ENCODE measurements at places on chromosomes 5 and 9. TPM values are rescaled to one million over a fixed set of nuclear protein-coding genes. Genes with fewer than 3 reads are reported as not detected.

DNA sequence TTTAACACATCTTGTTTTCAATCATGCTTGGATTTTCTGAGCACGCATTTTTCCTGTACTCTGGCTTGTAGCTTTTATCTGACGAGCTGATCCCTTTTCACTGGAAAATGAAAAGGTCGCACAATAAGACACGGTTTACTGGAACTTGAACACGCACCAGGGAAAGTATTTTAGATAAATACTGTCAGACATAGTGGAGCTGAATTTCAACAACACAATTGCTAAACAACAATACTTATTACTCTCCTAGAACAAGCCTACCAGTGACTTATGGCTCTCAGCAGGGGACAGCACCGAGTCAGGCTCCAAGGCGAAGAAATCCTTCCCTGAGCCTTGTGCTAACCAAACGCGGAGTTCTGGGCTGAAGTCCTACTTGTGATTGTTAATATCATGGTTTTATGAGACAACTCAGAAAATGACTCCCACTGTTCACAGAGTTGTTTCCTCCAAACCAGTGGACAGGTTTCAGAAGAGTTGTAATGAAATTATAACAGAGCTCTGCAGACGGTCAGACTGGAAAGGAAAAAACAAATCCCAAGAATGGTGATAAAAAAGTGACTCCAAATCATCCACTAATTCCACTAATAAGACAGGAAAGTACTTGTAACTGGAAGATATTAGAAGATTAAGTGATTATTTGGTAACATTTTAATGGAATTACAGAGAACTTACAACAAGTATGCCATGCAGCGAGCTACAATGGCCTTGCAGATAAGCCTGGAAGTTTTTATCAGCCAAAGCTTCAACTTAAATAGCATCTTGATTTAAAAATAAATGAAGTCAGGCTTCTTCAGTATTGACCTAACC lies 359.6 kb downstream of the EBF1 start:
- DNase-seq = peak; percentile 80

GRCh38 chr5:123907349-123907748 lies 395.4 kb downstream of the CSNK1G3 start:
- DNase-seq = no peak

The PKD2L2 gene
- 1.2 TPM for total RNA-seq

GRCh38 chr5:172683645-172684471 lies 42.8 kb downstream of the NEURL1B start:
- DNase-seq = peak; percentile 65

DNA sequence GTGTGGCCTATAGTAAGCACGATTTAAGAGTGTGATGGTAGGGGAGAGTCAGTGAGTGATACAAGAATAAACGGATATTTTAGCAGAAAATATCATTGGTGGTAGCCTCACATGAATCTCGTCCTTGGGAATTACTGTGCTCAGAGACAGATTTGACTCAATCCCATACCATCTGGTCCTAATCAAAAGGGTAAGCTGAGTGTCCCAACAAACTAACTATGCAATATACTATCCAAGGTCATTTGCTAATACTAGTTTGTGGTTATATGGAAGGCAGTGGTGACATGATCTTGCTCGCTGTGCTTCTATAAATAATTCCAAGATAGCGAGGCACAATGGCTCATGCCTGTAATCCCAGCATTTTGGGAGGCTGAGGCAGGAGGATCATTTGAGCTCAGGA lies 103.2 kb downstream of the TRPM6 start:
- DNase-seq = no peak

GRCh38 chr5:122022966-122023365 lies 55.1 kb downstream of the LOX start:
- no peak for DNase-seq

GRCh38 chr9:105681724-105682123 lies 12.6 kb upstream of the TMEM38B start:
- DNase-seq = no peak

DNA sequence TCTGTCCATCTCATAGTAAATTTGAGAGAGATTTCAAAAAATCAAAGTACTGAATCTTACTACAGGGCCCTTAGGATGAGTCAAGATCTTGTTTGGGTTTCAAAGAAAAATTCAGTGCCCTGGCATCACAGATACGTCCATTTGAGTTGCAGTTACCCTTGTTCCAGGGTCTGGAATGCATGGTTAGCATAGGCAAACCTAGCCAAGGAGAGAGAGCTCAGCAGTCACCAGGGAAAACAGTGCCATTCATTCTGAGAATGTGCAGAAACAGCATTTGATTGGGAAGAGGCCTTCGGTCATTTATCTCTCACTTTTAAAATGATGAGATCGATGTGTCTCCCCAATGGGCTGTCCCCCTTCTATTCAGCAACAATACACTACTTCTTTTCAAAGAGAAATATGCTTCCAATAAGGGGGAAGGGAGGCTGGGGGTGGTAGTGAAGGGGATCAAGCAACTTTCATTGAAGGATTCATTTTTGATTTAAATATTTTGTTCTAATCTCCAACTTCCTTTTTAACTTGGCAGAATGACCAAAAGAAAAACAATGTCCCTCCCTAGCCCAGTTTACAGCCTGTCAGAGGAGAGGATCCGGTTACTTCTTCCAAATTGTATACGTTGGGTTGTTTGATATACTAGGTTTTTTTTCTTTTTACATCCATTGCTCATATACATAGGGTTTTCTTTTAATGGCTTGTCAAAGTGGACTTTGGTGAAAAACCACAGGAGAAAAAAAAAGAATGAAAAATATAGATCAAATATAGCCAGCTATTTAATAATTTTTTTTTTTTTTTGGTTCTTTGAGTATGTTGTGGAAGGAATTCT lies 491.1 kb downstream of the CCDC171 start:
- DNase-seq = peak; percentile 69

DNA sequence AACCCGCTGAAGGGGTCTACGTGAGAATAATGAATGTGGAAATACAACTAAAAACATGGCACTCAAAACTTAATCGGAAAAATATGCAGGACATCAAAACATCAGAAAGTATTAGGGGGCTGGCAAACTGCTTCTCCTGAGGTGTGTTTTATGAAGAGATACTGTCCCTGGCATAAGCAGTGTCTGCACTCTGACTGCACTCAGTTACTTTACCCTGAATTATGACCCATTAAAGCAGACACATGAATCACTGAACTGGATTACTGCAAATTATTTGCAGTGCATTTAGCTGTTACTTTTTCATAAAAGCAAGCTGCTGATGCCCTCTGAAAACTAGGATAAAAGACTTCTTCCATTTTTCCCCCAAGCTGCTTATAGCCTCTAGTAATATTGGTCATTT lies 164.9 kb downstream of the AP3B1 start:
- DNase-seq = no peak

The IFNK gene
- total RNA-seq = not detected

DNA sequence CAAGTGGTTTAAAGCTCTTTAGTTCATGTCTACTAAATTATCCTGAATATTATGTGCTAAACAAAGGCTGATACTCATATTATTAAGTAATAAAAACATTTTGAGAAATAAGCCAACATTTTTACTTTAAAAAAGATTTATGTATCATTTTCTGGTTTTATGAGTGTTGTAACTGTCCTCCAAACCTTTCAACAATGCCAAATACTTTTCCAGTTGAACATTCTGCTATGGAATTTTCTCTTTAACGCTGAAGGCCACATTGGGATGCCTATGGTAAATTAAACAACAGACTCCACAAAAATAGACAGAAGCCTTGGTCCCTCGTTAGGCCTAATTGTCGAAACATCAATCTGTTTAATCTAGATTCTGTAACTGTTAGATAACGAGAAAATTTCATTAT lies 131.3 kb downstream of the GLIS3 start:
- no peak for DNase-seq

- DNase-seq = no peak
These were observed 404.9 kb upstream of the ADAMTS16 start for GRCh38 chr5:4735261-4735660.

DNA sequence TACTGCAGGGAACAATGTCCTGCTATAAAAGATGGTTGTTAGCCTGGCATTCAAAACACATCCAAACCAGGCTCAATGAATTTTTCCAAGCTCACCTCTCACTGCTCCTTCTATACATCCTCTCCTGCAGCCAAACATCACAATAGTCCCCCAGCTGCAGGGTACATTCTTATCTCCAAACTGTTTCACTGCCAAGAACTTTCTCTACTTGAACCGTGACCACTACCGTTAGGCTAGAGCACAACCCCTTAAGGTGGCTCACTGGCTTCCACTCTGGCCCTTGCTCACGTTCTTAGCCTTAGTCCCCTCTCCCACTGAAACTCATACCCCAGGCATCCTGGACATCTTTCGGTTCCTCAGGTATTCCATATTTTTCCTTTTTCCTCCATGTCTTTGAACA lies 29.0 kb upstream of the ANXA6 start:
- DNase-seq = no peak

DNA sequence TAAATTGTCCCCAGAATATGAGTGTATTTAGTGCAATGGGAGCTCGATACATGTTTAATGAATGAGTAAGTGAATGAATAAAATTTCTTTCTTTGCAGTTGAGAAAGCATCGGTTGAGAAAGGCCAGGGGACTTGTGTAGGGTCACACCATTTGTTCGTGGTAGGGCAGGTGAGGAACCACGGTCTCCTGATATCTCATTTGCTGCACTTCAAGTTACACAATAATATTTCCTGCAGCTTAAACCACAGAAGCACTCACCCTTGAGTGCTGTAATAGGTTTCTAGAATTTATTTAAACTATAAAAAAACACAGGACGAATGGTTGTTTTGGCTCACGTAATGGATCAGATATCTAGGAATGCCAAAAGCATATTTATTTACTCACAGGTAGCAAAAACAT lies 429.8 kb downstream of the SPATA31D1 start:
- DNase-seq = no peak

The PRR7 gene
- total RNA-seq = 0.93 TPM

- no peak for DNase-seq
These were observed 230.3 kb upstream of the ZNF462 start for GRCh38 chr9:106632621-106633020.

The LEAP2 gene
- total RNA-seq = 1.4 TPM

DNA sequence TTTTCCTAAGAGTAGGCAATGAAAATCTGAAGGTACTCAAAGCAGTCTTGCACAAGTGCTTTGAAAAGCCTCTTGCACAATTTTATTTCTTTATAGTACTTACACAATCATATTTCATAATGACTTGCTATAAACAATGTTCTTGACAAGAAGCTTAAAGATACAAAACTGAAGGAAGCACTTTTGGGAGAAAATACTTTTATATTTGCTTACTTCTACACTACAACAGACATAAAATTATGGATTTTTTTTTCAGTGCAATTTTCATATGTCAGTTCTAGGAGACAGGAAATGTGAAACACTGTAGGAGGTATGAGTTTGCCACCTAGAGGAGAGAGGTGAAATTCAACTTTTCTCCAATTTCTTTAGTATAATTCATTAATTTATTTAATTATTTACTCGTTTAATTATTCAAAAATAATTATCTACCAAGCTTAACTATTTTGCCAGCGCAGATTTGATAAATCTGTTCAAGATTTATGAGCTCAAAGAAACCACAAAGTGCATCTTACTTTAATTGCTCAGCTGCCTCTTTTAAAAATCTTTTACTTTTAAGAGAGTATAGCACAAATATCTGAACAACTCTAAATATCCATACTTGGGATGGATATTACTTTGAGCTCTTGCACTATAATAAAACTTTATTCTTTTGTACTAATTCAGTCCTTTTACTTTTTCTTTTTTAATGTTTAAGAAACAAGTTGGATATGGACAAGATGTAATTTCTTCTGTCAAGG lies 29.0 kb upstream of the CDKN2B start:
- no peak for DNase-seq

Measured in muscle of leg (tissue), 16 donors.